ENCODE measurements at places on chromosomes 2 and 18.

GRCh38 chr2:237625216-237625705 is 2.1 kb upstream of the LRRFIP1 start:
- no peak for DNase-seq

DNA sequence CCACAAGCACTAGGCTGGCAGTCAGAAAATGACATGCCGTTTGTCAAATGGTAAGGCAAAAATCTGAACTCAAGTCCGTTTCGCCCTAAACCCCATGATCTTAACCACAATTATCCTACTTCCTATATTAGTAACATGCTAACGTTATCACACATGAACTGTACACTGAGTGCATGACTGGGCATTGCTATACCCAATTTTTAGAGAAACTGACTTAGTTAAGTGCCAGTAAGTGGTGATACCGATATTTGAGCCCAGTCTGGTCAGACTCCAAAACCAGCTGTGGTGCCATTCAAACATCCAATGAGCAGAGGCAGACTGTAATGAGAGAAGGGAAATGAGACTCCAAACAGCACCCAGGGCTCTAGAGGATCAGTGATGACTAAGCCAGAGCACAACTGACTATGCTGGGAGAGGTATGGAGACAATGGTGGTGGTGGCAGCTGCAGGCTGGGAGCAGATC is 311.7 kb upstream of the PKDCC start:
- no peak for DNase-seq

- no peak for DNase-seq
These were observed 80.5 kb upstream of the SEC11C start for GRCh38 chr18:59059140-59059539.

GRCh38 chr2:1942836-1943360 is 198.6 kb upstream of the PXDN start:
- DNase-seq = no peak
